ACHN (cell line): ENCODE measurements at places on chromosomes 13 and 19.
A peak's percentile ranks its signal among the peaks of the same experiment; 100 is the strongest.

- peak; percentile 6 for DNase-seq
These were observed 39.7 kb upstream of the RXFP2 start for GRCh38 chr13:31699650-31700049.

GRCh38 chr13:27446986-27447583, 3.3 kb downstream of the MTIF3 start:
- DNase-seq, result no peak

DNA sequence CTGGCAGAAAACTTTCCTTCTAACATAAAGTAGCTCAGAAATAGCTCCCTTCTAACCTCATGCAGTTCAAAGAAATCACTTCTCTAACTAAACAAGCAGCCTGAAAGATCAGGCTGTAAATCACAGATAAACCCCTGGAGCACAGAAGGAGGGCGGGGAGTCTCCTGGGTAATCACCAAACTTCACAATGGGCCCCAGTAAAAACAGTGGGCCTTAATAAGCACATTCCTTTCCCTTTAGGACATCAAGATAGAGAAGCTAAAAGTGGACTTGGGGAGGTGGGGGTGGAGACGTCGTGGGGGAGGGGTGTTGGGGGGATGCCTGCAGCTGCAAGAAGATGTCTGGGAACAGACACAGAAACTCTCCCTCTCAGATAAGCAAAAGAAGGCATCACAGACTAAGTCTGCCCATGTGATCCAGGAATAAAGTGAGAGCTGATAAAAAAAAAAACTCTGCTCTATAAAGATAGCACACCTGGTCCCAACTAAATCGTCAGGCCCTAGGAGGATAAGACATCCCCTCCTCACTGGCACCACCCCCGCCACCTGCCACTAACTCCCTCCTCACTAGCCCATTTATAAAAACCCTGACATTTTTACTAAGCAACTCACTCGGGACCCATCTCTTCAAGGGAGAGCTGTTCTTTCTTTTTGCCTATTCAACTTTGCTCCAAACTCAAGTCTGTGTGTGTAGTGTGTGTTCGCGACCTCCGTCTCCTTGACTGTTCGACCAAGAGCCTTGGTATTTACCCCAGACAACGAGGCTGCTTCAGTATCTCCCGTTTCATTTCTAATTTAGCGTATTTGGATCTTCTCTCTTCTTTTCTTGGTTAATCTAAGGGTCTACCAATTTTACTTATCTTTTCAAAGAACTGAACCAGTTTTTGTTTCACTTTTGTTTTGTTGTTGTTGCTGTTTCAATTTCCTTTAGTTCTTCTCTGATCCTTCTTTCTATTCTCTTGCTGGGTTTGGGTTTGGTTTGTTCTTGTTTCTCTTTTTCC, 31.7 kb downstream of the DNAJC15 start:
- DNase-seq, result peak; percentile 16

GRCh38 chr13:25330541-25330940, 29.1 kb downstream of the NUP58 start:
- no peak for DNase-seq

GRCh38 chr13:112118451-112119064, 51.6 kb downstream of the SOX1 start:
- DNase-seq, result no peak

- DNase-seq, result peak; percentile 21
These were observed 3.7 kb upstream of the TYROBP start for GRCh38 chr19:35911790-35912189.

DNA sequence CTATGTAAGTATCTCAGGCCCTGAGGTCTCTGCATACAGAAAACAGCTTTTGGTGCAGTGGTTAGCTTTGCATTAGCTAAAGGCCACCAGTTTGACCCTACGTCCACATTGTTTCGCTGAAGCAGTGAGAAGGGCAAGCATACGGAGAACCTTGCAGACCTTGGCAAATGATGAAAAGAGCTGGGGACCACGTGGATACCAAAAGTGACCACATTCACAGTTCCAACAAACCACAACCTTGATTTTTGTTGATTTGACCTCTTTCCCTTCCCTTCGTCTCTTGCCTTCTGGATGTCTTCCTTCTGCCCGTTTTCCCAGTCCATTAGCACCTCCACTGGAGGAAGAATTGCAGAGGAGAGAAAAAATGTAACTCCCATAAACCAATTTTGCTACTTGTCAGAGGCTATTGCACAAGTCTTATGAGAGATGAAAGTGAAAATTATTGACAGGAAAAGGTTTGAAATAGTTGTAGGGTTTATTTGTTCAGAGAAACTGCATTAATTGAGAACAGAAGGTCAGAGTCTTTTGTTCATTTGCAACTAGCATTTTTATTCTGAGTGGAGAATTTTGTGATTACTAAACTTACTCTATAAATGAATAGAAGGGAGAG, 293.9 kb upstream of the HTR2A start:
- DNase-seq, result no peak

DNA sequence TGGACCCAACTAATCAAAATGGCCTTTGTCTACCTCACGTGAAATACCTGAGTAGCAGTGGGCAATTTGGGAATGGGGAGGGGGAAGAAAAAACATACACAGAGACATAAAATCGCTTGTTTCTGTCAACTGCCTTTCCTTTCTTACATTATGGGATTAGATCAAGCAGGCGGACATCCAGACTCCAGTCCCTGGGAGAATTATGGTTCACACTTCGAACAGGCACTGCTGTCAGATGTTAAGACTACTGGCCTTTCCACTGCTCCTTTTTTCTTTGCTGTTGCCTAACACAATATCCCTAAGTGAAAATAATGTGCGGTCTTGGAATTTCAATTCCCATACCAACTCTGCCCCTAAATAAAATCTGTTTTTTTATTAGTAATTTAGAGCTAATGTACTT, 1719.7 kb upstream of the SLC10A2 start:
- no peak for DNase-seq

DNA sequence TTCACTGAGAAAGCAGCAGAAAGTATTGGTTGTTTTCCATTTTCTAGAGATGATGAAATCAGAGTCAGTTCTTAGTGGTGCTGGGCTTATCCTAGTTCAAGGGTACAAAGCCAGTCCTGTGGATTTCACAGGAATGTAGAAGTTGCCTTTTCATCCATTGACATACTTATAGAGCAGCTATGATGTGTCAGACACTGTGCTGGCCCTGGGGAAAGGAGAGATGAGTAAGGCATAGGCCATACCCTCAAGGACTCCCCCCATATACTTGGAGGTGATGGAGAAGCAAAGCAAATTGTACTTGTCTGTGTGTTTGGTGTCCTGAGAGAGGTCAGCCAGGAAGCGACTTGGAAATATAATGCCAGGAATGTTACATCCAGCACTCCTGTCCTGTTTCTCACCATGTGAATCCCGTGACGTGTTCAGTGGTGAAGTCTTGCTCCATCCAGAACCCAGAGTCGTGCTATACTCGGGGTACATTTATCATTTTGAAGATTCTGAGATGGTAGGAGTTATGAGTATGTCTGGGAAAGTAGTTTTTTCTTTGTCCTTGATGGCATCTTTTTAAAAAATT, 22.6 kb downstream of the ERCC5 start:
- no peak for DNase-seq

GRCh38 chr13:32824061-32824460, 192.2 kb upstream of the KL start:
- no peak for DNase-seq

DNA sequence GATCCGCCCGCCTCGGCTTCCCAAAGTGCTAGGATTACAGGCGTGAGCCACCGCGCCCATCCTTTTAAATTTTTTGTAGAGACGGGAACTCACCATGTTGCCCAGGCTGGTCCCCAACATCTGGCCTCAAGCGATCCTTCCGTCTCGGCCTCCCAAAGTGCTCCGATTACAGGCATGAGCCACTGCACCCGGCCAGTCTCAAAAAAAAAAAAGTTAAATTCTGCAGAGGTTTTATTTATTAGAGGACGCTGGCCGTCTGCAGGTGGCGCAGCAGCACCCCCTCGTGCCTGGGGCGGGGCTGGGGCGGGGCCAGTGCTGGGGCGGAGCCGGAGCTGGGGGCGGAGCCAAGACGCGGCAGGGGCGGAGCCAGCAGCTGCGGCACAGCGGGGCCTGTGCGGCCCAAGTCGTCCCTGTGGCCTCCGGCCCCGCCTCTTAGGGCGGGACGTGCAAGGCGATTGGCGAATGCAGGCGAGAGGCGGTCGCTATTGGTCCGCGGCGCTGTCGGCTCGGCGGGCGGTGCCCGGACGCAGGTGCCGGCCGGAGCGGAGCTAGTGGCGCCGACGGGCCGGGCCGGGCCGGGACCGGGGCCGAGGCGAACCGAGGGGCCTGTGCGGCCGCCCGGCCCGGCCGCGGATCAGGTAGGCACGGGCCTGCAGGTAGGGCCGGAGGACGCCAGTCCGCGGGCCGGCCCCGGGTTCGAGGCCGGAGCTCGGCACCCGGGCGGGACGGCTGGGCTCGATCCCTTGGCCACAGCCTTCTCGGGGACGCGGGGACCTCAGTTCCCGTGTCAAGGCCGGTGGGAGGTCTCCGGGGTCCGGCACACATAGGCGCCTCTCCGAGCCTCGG, at the start of gene MARCHF2:
Gene MARCHF2, plus strand, starts transcription at position 523 of the 846 bp plus-strand sequence. CDS start 8,536 bp downstream, outside the sequence.
- DNase-seq, result peak; percentile 93

- no peak for DNase-seq
These were observed 1070.6 kb downstream of the PCDH9 start for GRCh38 chr13:66159511-66159910.

DNA sequence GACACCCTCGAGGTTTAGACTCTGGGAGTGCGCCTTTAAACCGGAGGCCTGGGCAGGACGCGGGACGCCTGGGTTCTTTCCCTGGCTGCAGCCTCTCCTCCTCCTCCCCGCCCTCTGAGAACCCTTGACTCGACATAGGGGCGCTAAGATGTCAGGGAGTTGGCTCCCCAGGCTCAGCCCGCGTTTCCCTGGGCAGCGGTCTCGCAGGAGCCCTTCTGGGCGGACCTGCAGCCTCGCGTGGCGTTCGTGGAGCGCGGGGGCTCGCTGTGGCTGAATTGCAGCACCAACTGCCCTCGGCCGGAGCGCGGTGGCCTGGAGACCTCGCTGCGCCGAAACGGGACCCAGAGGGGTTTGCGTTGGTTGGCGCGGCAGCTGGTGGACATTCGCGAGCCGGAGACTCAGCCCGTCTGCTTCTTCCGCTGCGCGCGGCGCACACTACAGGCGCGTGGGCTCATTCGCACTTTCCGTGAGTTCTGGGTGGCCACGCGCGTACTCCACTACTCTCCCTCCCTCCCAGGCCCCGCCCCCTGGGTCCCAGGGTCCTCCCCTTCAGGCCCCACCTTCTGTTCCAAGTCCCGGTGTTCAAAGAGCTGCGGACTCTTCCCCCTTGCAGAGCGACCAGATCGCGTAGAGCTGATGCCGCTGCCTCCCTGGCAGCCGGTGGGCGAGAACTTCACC, 1.3 kb downstream of the ICAM5 start:
- DNase-seq, result peak; percentile 23

GRCh38 chr13:25839371-25839770, 212.4 kb downstream of the SHISA2 start:
- no peak for DNase-seq
